ENCODE measurements at places on chromosomes 11 and 22. TPM values are rescaled to one million over a fixed set of nuclear protein-coding genes. Genes with fewer than 3 reads are reported as not detected.
A peak's percentile ranks its signal among the peaks of the same experiment; 100 is the strongest.

SC5D gene
- total RNA-seq: 7.7 TPM

LINC01488 gene
- not detected for total RNA-seq

APOBEC3A gene
- total RNA-seq: not detected

RTN4RL2 gene
- not detected for total RNA-seq

CNTF gene
- total RNA-seq: 1.1 TPM

C11orf65 gene
- total RNA-seq: 1.1 TPM

ENTHD1 gene
- not detected for total RNA-seq

LARGE1 gene
- total RNA-seq: 18.7 TPM

DNA sequence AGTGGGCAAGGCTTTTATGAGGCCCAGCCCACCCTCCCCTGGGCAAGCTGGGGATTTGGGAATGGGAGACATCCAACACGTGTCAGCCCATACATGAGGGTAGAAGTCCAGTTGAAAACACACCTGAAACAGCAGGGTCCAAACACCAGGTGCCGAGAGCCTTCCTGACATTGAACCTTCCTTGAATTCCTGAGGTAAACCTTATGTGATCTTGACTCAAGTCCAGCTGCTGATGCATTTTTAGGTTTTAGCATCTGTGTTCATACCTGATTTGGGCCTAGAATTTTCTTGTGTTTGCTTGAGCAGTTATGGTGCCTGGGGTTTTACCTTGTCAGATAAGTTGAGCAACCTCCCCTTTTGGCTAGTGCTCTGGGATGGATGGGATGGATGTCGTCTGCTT is 66.3 kb downstream of the CDKN1C start:
- no peak for DNase-seq
- no peaks in the 10 kb centered on the region for H3K36me3 ChIP-seq
- no peak overlapping the region for H3K27ac ChIP-seq
- no peaks in the 10 kb centered on the region for H3K27me3 ChIP-seq

DNA sequence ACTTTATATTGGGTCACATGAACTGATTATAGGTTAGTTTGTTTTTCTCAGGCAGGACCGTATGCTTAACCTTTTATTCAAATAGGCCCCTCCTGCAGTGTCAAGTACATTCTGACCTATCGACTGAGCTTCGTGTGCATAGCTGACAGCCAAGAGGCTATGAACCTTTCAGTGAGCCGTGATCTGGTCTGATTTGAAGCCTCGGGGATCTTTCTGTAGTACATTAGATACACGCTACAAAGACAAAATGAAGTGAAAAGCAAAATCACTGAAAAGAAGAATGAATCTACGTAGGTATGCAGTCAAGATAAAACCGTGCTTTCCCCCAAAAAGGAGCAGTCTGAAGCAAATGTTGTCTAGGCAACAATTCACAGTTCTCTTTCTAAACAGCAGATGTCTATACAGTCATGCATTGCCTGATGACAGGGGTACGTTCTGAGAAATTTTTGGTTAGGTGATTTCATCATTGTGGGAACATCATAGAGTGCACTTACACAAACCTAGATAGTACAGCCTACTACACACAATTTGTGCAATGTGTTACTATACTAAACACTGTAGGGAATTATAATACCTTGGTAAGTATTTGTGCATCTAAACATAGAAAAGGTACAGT is 18.1 kb downstream of the JHY start:
- no peaks in the 10 kb centered on the region for H3K4me1 ChIP-seq
- H3K36me3 ChIP-seq: no peaks in the 10 kb centered on the region
- no peak overlapping the region for H3K4me3 ChIP-seq
- H3K27ac ChIP-seq: no peak overlapping the region

DNA sequence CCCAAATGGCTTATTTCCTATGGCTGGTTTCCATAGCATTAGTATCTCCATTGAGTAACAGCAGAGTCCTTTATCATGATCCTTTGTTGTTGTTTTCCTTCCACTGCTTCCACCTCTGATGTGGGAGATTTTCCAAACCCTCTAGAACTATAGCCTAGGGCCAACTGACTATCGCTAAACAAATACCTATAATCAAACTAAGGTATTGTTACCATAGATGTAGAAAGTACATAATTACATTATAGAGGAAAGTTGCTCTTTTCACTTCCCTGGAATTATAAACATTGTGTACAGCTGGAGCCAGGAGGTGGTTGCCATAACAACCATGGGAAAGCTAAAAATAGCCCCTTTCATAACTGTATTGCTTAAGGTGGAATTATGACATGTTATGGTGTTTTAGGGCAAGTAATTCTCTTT is 47.0 kb upstream of the ALKBH3 start:
- no peak for DNase-seq
- H3K27ac ChIP-seq: no peak overlapping the region
- no peak overlapping the region for H3K4me3 ChIP-seq
- no peaks in the 10 kb centered on the region for H3K27me3 ChIP-seq

DNA sequence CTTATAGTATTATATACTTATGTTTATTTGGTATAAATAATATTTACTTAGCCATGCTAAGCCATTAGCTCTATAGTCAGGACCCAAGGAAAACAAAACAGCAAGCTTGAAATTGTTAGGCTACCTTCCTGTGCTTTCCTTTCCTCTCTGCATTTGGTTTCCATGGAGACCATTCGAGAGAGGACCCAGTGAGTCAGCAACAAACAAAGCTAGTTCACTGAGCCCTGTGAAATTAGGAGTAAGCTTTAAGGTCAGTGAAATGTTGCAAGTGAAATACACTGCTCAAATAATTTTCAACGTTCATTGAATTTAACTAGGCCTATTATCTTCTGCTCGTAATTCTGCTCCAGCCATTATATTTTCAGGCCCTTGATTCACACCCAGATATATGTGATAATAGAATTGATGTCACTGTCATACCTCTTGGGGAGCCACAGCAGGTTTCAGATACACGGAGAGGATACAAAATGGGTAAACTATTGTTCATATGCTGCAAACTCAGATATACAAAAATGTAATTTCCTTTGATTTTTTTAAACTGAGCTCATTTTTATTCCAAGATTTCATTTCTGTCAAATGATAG is 9.1 kb upstream of the OR10D3 start:
- no peaks in the 10 kb centered on the region for H3K27me3 ChIP-seq
- no peak overlapping the region for H3K27ac ChIP-seq

DNA sequence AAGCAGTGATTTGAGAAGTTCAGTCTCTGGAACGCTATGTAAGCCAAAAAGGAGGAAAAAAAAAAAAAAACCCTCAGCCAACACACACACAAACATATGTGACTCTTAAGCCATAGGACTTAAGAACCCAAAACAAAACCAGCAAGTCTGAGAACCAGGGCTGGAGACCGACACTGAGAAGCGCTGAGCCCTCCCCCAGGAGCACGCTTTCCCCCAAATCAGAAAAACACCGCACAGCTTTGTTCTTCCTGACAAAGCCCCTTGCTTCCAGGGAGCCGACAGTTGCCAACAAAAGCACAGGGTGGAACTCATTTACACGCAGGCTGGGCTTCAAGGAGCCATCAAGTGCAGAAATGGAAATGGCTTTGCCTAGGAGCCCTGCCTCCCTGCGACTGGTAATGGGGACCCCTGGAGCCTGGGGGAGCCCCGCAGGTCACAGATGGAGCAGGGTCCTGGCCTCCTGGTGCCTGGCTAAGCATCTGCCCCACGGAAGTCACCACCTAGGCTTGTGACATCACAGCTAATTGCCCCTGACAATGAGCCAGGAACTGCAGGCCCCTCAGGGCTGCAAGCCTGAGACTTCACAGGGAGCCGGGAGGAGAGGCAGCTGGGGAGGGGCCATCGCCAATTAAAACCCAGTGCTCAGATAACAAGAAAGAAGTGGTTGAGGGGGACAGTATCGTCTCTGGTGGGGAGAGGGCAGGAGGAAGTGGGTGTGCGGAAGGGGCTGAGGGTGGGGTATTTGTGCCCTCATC is 66.9 kb downstream of the NFAM1 start:
- H3K4me1 ChIP-seq: peaks cover 7% of the 10 kb centered on the region
- H3K27me3 ChIP-seq: no peaks in the 10 kb centered on the region
- H3K4me3 ChIP-seq: no peak overlapping the region
- DNase-seq: peak; percentile 49

DNA sequence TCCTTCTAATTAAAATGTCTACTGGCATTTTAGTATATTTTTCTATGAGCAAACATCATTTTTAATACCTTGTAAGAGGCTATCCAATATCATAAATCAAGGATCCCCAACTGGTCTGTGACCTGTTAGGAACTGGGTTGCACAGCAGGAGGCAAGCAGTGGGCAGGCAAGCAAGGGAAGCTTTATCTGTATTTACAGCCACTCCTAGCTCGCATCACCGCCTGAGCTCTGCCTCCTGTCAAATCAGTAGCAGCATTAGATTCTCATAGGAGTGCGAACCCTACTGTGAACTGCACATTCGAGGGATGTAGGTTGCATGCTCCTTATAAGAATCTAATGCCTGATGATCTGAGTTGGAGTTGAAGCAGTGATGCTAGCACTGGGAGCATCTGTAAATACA is 70.2 kb upstream of the CREB3L1 start:
- no peaks in the 10 kb centered on the region for H3K27me3 ChIP-seq
- no peak overlapping the region for H3K27ac ChIP-seq
- H3K4me1 ChIP-seq: no peaks in the 10 kb centered on the region

GRCh38 chr22:20885017-20885556 is 26.3 kb downstream of the SNAP29 start:
- no peak for DNase-seq
- no peaks in the 10 kb centered on the region for H3K36me3 ChIP-seq
- no peak overlapping the region for H3K27ac ChIP-seq

GRCh38 chr11:130778705-130779104 is 137.6 kb downstream of the SNX19 start:
- DNase-seq: no peak
- no peaks in the 10 kb centered on the region for H3K4me1 ChIP-seq
- H3K27ac ChIP-seq: no peak overlapping the region

DNA sequence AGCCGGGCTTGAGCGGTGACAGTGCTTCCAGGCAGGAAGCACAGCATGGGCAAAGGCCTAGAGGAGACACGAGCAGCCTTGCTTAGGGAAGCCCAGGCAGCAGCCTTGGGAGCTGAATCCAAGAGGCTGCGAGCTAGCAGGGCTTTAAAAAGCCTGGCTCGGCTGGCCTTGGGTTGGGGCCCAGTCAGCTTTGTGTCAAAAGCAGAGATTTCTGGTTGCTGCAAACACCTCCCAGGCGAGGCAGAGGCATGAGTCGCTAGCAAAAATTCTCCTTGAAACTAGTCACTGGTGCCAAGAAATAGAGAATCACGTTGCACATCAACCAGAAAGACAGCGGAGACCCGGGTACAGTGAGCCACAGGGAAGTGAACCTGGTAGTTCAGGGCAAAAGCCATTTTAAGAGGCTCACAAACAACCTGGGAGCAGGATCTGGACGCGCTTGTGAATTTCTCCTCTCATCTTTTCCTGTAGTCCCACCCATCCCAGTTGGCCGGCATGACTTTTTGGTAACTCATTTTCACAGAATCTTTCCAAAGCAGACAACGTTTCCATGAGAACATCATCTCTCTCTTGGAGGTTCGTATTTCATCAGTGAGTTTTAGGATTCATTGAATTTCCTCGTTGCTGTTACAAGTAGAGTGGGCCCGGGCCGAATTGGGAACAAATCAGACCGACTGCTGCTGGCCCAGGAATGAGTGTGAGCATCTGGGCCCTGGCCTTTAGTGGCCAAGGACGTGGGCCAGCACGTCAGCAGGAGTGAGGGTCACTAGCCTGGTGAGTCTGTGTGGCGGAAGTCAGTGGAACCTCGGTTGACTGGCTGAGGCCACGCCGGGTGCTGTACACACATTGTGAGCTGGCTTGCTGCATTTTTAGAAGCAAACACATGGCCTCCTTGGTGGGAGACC is 16.4 kb upstream of the FGF4 start:
- H3K36me3 ChIP-seq: no peaks in the 10 kb centered on the region
- DNase-seq: peak; percentile 59
- H3K27ac ChIP-seq: peak overlapping the region; percentile 15
- no peaks in the 10 kb centered on the region for H3K4me1 ChIP-seq
- H3K4me3 ChIP-seq: no peak overlapping the region

DNA sequence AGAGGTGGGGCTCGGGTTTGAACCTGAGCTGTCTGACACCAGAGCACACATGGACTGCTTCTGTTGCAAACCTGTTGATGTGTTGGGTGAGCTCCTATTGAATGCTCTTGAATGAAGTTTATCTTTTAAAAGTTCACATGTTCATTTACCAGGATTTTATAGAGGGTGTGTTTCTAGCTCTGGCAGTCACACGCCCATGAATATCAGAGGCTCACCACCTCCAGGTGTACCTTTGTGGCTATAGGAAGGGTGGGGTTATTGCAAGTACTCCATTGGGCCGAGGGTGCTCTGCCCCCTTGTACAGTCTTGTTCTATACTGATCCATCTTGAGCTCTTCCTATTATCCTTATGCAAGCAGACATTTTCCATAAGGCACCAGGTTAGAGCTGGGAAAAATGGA is 9.2 kb downstream of the ENDOD1 start:
- DNase-seq: no peak
- no peaks in the 10 kb centered on the region for H3K36me3 ChIP-seq
- H3K27ac ChIP-seq: no peak overlapping the region
- H3K4me1 ChIP-seq: peaks cover 4% of the 10 kb centered on the region
- no peak overlapping the region for H3K4me3 ChIP-seq

DNA sequence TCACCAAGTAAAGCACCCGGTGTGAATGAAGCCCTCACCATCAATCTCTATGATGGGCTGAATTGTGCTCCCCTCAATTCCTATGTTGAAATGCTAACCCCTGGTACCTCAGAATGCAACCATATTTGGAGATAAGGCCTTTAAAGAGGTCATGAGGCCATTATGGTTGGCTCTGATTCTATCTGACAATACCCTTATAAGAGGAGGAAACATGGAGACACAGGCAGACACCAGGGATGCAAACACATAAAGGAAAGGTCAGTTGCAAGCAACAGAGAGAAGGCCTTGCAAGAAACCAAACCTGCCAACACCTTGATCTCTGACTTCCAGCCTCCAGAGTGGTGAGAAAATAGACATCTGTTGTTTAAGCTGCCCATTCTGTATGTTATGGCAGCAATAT is 13.3 kb upstream of the ZNF280A start:
- DNase-seq: no peak
- H3K4me3 ChIP-seq: no peak overlapping the region
- H3K36me3 ChIP-seq: no peaks in the 10 kb centered on the region
- no peaks in the 10 kb centered on the region for H3K4me1 ChIP-seq
- H3K27me3 ChIP-seq: no peaks in the 10 kb centered on the region

DNA sequence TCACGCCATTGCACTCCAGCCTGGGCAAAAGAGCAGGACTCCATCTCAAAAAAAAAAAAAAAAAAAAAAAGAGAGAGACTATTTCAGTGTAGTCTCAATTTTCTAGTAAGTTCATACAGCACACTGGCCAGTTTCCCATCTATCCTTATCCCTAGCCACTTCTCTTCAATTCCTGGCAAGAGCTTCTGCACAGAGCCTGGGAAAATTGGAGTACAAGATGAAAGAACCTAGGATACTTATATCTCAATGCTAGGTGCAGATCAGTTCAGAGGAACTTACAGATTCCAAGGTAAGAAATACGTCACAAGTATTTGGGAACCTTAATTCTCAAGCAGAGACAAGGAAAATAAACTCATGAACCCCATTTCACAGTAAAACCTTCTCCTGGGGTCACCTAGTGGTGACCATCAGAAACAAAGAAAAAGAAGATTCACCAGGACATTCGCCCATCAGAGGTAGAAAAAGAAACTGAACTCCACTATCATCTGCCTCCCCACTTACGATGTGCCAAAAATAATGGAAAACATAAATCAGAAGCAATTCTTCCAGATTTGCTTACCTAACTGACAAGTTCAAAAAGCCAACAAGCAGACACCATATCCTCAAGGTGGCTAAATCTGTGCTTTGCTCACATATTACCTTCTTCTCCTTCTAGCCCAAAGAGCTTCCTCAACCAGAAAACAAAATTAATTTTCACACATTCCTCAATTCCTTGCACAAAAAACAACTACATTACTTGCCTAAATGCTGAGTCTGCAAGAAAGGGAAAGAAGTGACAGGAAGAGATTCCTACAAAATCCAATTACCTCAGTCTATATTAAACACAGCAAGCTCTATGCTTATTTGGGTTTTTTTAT is 4.9 kb downstream of the DENND5A start:
- no peak overlapping the region for H3K27ac ChIP-seq
- DNase-seq: no peak
- H3K36me3 ChIP-seq: no peaks in the 10 kb centered on the region
- no peaks in the 10 kb centered on the region for H3K4me1 ChIP-seq

Measured in uterus (tissue), 4 donors.